Mesendoderm (in vitro differentiated cells): ENCODE measurements at places on chromosomes 3 and 15.

DNA sequence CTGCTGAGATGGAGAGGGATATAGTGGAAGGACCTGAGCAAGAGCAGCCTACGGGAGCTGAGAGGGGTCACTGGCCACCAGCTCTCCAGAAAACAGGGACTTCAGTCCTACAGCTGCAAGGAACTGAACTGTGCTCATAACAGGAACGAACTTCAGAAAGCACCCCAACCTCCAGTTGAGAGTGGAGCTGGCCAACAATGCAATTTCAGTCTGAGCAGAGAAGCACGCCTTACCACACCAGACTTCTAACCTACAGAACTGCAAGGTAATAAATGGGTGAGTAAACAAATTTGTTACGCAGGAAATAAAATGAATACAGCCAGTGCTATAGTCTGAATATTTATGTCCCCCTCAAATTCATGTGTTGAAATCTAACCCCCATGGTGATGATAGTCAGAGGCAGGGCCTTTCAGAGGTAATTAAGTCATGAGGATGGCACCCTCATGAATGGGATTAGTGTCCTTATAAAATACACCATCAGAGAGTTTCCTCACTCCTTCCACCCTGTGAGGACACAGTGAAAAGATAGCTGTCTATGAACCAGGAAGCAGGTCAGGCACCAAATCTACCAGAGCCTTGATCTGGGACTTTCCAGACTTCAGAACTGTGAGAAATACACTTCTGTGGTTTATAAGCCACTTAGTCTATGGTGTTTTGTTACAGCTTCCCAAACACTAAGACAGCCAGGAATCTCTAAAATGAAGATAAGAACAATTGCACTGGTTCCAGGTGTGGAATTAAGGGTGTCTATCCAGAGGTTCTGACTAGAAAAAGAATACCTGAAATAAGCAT is 58.6 kb downstream of the SYNM start:
- DNase-seq, result no peak

DNA sequence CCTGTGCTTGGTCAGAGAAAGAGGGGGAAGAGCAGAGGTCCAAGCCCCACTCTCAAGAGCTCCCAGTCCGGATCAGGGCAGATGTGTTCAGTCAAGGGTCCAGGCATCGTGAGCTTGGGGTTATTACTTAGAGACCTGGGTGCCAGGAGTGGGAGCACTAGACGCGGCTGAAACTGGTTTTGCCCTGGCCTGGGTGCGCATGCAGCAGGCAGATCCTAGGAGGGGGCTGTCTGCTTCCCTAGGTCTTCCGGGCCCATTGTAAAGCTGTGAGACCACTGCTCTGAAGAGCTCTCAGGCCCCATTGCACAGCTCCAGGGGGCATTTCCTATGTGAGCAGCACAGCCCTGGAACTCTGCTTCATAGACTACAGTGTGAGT is 204.9 kb upstream of the LINGO1 start:
- no peak for DNase-seq

DNA sequence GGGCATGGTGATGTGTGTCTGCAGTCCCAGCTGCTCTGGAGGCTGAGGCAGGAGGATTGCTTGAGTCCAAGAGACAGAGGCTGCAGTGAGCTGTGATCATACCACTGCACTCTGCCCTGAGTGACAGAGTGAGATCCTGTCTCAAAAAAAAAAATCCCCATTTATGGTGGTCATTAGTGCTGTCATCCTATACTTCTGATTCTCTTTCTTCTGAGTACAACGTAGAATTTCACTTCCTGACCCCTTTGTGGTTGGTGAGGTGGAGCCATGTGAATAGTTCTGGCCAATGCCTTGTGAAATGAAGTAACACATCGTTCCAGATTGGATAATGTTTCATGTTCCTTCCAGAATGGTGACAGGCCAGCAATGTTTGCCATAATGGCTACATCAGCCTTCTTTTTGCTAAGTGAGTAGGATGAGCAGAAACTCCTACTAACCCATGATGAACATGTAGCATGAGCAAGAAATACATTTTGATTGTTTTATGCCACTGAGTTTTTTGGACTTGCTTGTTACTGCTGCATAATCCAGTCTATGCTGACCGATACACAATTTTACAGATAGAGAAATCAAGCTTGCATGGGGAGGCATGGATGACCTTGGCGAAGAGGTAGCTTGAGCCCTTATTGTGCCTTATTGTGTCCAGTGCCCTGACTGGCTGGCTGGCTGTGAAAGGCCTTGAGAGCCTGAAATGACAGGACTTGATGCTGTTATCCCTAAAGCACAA is 30.9 kb upstream of the TLE3 start:
- no peak for DNase-seq

- DNase-seq, result peak; percentile 63
Measured at GRCh38 chr3:8954938-8955763, 8.1 kb downstream of the RAD18 start.

GRCh38 chr3:158420654-158421396 is 150.2 kb upstream of the MLF1 start:
- no peak for DNase-seq

DNA sequence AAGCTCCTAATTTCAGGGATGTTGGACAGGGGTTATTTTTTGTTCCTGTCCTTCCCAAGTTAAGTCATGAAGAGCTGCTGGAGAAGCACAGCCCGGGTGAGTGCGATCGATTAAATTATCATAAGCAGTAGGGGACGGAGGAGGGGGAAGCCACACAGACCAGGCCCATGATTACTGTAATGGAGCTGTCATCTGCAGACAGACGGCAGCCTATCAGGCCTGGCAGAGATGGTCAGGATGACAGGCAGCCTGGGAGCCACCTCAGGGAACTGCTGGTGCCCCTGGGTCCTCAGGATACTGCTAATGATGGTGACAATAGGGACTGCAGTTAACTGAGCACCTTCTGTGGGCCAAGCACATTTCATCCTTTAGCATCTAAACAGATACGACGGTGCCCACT is 147.7 kb downstream of the RAB11A start:
- peak; percentile 30 for DNase-seq

DNA sequence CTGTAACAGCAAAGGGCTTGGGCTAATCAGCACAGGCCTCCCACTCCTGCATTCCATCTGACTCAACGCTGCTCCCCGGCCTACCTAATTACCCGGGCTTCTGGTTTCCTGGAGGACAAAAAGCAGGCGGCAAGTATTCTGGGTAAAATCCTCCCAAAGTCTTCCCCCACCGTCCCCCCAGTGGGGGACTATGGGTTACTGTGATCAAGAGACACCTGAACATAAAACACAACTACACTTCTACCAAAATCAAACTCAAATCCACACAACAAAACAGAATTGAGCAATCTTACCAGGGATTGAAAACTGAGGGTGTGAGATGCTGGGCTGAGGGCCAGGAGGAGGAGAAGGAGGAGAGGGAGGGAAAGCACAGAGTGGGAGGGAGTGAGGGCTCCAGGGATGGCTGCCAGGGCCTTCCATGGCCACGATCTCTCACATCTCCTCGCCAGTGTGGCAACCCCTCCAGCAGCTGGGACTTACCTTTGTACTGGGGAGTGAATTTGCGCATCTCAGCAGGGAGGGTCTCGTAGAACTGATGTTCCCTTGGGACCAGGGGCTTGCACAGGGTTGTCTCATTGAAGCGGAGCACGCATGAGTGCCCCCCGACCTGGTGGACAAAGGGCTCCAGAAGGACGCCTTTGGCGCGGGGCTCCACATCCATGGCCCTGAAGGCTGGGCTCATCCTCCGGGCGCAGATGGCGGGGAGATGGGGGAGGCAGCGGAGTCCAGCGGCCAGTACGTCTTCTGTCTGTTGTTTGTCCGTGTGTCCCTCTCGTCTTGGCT is 9.1 kb upstream of the NCKIPSD start:
- peak; percentile 67 for DNase-seq

- no peak for DNase-seq
Measured at GRCh38 chr3:127228866-127229265, 35.9 kb downstream of the PRR23E start.

DNA sequence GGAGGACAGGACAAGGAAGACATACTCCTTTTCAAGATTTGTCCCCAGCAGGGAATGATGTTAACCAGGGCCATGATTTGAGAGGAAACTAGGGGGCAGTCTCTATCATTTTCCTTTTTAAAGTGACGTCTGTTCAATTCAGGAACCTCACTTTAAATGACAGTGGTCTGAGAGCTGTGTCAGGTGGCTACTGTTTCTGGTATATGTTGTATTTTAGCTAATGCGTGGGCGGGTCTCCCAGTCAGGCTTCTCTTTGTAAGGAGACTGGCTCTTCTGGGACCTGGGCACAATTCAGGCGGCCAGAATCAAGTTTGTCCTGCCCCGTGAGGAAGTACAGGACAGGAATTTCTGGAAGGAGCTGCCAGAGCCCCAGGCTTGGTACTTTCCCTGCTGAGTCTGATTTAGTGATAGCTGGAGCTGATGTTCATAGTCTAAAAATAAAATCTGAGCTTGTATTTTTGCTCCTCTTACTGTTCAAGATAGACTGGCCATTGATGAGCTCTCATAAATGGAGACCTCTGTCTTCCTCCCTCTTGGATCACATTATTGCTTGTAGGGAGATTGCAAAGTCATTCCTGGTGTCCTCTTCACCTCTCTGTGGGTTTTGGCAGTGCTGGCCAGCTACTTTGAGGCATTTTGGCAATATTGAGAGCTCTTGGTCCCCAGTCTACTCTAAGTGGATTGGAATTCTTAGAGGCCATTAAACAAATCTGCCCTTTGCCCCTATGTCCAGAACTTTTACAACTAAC is 25.6 kb downstream of the SQOR start:
- DNase-seq, result peak; percentile 16

- DNase-seq, result no peak
Measured at GRCh38 chr3:192884777-192885773, 32.6 kb downstream of the MB21D2 start.

GRCh38 chr15:66619152-66619903 is 53.5 kb upstream of the LCTL start:
- DNase-seq, result peak; percentile 91

GRCh38 chr3:110296885-110297284 is 774.7 kb upstream of the NECTIN3 start:
- peak; percentile 52 for DNase-seq

DNA sequence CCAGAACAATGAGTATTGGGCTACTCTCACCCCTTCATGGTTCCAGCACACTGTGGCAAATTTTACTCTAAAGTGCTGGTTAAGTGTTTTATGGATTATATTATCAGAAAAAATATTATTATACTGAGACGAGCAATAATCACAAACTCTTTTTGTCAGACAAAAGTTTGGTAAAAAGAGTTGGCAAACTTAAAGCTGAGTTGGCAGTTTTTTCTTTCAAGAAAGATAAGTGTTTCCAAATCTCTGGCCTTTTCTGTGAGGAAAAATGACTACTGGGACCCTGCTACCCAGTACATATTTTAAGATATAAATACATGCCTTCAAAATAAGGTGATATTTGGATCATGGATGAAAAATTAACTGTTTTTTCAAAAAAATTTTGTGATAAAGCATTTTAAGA is 471.5 kb upstream of the IL12A start:
- DNase-seq, result no peak

- peak; percentile 8 for DNase-seq
Measured at GRCh38 chr3:130850044-130850797, 43.7 kb upstream of the ATP2C1 start.

GRCh38 chr3:49750056-49750455 is 26.3 kb upstream of the GMPPB start:
- DNase-seq, result no peak

GRCh38 chr3:178084938-178085816 is 451.1 kb upstream of the KCNMB2 start:
- peak; percentile 96 for DNase-seq
